ENCODE measurements at places on chromosomes 2 and 18.

DNA sequence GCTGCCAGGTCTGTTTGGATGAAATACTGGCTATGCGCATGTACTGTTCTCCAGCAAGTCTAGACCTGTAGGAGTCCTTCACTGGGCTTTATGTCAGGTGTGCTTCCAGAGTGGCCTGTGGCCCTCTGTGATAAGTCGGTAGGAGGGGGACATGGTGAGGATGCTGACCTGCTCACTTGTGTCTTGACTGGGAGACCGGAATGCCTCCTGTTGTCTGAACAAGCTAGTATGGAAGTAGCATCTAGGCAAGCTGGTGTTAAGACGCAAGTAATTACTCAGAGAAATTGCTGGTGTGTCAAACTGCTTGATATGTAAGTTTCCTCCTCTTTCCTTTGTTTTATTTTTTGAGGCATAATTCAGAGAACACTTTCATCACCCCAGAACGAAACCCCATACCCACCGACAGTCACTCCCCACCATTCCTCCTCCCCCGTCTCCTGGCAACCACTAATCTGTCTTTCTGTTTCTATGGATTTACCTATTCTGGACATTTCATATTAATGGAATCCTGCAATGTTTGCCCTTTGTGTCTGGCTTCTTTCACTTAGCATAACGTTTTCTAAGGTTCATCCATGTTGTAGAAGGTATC lies 76.4 kb downstream of the TMEM247 start:
- no peak for DNase-seq

- no peak for DNase-seq
These were observed 12.5 kb upstream of the DAPL1 start for GRCh38 chr2:158782616-158783015.

DNA sequence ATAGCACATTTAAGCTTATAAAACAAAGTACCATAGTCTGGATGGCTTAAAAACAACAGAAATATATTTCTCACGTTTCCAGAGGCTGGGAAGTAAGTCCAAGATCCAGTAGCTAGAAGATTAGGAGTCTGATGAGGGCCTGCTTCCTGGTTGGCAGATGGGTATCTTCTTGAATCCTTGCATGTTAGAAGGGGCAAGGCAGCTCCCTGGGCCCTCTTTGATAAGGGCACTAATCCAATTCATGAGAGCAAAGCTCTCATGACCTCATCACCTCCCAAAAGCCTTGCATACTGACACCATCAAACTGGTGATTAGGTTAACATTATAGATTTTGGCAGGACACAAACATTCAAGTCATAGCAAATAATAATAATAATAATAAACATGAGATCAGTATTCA lies 146.4 kb downstream of the CCDC102B start:
- no peak for DNase-seq

- no peak for DNase-seq
These were observed 523.9 kb upstream of the NRP2 start for GRCh38 chr2:205158404-205158803.

DNA sequence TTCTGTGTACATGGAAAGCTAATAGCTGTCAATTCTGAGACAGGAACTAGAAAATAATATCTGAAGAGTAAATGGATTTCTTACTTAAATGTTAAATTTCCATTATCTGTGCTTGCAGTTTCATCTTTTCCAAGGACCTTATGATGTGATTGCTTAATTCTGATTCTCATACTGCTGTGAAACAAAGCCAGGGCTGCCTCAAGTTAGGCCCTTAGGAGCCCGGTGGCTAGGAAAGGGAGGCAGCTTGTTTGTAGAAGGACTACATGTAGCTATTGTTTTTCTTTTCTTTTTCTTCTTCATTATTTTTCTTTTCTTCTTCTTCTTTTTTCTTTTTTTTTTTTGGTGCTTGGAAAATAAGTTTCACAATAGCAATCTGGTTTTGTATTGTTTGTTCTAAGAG lies 50.5 kb downstream of the XRCC5 start:
- DNase-seq = no peak

- no peak for DNase-seq
These were observed 143.5 kb upstream of the LMAN1 start for GRCh38 chr18:59502274-59503175.
